ENCODE measurements at places on chromosomes 2 and 18. TPM values are rescaled to one million over a fixed set of nuclear protein-coding genes. Genes with fewer than 3 reads are reported as not detected.

MAP3K19 gene
- total RNA-seq: not detected

VAMP8 gene
- 124 TPM for total RNA-seq

NCKAP5 gene
- not detected for total RNA-seq

HNMT gene
- total RNA-seq: 16.6 TPM

CHST9 gene
- not detected for total RNA-seq

SCLY gene
- 33.9 TPM for total RNA-seq

BOLL gene
- total RNA-seq: not detected

AKAIN1 gene
- total RNA-seq: not detected

TUBB8B gene
- total RNA-seq: not detected

PRADC1 gene
- 8.9 TPM for total RNA-seq

SNORC gene
- total RNA-seq: 20.0 TPM

All from PC-9 (cell line).